Activated T-helper 1 cell treated with anti-CD3 and anti-CD28 coated beads, Interleukin-2, amount 50 U/mL, for 16 hours (primary cell): ENCODE measurements at places on chromosomes 5 and 9.

DNA sequence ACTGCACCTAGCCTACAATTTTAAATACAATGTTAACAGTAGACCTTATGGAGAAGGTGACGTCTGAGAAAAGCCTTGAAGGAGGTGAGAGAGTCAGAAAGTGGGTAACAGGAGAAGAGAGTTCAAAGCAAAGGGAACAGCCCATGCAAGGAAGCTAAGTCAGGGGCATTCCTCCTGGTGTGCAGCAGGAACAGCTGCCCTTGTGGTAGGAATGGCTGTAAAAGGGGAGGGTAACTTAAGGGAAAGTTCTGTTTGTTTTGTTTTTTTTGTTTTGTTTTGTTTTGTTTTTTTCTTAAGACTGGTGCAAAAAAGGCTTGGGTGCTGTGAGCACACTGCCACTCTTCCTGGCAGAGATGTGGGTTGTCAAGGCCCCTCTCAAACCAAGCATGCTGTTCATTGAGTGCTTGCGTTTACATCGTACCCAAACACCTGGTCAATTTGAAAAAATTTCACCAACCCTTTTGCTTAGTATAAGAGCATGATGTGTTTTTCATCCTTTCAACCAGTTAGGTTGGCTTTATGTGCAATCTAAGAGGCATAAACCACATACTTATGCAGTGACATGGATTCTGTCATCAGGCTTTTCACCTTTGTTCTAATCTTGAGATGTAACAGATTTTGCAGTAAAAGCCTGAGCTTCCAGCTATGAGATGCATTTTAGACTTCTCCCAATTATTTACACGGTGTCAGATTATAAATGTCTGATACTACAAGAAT, 279.7 kb downstream of the GLIS3 start:
- DNase-seq, result no peak

DNA sequence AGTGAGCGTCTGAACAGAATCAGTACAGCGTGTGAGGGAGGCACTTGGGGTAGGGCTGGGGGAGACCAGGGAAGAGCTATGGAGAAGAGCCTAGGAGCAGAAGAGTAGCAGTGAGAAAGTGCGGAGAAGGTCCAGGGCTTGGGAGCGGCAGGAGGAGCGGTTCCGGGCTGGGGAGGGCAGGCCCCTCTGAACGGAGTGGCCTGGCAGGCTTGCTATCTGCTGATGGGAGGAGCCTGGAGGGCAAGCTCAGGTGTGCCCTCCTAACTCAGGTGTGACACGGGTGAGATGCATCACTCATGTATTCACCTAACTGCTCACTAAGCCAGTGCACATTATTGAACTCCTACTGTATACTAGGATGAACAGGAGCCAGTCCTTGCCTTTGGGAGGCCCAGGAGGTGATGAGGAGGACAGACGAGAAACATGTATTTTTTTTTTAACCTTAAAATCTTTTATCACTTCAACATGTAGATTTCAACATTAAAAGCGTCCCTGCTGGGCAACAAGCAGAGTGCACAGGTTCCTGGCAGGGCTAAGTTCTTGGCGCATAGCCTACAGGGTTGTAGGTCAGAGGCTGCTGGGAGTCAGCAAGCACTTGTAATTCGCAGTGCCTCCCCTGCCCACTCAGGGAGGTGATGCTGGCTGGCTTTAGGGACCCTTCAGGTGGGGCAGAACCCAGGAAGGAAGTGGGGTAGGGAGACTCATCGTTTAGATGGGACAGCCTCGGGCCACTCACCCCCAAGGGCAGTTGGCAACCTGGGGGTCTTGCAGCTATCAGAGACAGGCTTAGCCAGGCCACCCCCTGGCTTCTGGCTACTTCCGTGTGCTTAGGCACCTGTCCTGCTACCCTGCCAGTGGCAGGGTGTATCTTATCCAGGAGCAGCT, 55.5 kb downstream of the TMOD1 start:
- DNase-seq, result no peak

- no peak for DNase-seq
Observed at GRCh38 chr9:15426019-15426418, 3.3 kb downstream of the SNAPC3 start.

DNA sequence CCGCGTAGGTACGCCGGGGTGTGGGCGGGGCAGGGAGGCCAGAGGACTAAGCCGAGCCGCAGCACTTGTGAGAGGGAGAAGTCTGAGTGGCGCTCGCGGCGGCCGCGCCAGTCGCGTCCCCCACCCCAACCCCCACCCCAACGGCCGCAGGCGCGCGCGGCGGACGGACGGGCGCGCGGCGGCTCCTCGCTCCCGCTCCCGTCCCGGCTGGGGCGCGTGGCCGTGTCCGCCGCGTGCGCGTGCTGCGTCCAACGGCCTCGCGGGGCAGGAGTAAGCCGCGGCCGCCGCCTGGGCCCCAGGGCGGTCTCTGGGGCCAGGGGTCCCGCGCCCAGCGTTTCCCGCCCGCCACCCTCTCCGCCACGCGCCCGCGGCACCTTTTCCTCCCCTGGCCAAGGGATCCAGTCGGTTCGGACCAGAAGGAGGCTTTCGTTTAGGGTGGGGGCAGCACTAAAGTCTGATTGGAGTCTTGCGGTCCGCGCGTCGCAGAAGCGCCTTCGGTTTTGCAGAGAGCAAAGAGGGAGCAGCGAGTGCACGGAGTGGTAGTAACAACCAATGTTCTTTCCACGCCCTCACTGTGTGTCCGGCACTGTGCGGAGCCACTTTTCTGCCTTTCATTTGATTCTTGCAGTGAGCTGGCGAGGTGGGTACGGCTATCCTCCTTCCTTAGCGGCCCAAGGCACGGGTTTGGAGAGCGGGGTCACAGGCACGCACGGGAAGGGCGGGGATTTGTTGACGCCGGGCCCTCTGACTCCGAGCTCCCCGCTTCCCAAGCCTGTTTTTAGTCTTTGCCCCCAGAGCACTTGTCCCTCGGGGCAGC, 483 bp downstream of the G3BP1 start:
- DNase-seq, result peak; percentile 17

DNA sequence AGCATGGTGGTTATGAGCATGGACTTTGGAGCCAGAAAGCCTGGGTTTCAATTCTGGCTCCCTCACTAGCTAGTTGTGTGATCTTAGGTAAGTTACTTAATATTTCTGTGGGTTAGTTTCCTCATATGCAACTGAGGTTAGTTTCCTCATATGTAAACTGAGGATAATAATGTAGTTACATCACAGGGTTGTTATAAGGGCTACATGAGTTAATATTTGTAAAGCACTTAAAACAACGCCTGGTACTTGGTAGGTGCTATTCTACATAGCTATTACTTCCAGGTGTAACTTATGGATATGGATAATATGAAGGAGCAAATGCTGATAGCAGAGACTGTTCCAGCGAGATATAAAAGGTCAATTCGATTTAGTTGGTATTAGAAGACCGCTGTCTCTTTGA, 69.4 kb upstream of the POU5F2 start:
- DNase-seq, result no peak

DNA sequence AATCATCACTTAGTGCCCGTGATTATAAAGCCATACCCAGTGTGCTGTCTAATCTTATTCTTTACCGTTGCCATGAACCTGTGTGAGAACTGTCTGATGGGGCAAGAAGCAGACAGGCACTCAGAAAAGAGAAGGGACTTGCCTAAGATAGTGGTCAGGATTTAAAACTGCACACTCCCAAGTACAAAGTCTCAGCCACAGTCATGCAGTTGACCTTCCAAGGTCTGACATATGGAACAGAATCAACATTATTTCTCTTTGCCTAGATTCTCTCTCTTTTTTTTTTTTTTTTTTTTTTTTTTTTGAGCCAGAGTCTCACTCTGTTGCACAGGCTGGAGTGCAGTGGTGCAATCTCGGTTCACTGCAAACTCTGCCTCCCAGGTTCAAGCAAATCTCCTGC, 1.9 kb upstream of the PPP2CA start:
- DNase-seq, result no peak

DNA sequence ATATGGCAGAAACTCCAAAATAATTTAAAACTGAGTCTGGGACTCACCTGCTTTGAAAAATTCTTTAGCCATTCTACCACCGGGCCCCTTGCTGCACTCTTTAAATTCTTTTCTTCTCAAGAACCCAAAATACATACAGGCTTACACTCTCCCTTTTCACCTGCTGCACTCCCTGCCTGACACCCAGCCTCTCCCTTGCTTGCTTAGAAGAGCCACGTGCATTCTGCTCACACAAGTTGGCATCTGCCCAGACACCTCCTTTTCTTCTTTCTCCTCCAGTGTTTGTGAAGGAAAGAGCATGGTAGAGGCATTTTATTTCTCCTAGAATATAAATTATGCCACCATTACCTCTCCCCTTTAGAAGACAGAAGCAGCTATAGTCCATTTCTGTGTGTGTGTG, 39.0 kb upstream of the AOPEP start:
- no peak for DNase-seq

GRCh38 chr5:50711280-50711679, 44.8 kb downstream of the PARP8 start:
- peak; percentile 27 for DNase-seq

- DNase-seq, result no peak
Observed at GRCh38 chr5:54313311-54314270, 3.2 kb upstream of the ARL15 start.

DNA sequence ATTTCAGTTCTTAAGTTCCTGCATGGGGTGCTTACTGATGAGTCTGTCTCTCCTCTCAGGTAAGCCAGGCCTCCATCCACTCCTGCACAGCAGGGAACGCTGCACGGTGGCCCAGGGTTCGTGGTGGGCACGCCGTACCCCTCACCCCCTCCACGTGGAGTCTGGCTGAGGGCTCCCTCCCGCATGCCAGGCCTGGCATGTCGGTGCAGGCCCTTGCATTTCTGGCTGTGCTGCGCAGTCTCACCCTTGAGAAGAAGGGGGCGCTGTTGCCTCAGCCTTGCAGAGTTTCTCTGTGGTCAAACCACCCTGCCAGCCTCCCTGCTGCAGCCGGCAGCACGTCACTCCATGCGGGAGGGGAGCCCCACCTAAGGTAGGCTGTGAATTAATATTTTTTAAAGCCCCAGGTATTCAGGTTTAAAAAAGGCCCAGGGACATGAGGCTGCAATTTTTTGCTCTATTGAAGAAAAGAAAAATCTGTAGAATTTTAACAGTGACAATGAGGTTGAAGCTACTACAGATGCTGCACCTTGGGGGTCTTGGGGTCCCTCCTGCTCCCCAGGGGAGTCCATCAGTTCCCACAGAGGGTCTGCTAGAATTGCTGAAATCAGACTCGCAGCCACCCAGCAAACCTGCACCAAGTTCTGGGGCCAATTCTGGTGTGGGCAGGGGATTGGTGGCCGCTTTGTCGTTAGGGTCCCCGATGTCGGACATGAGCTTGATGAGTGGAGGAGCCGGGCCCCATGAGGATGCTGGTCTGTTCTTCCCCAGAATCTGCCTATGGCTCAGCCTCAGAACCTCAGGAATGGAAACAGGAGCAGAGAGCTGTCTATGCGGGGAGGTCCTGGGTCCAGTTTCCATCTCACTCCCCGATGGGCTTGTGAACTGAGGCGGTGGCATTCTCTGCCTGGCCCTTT, 52.6 kb downstream of the TENT4A start:
- peak; percentile 26 for DNase-seq

GRCh38 chr5:171857489-171857876, 71.9 kb downstream of the SMIM23 start:
- DNase-seq, result no peak

- no peak for DNase-seq
Observed at GRCh38 chr9:89177012-89177943, 1.3 kb downstream of the SHC3 start.

DNA sequence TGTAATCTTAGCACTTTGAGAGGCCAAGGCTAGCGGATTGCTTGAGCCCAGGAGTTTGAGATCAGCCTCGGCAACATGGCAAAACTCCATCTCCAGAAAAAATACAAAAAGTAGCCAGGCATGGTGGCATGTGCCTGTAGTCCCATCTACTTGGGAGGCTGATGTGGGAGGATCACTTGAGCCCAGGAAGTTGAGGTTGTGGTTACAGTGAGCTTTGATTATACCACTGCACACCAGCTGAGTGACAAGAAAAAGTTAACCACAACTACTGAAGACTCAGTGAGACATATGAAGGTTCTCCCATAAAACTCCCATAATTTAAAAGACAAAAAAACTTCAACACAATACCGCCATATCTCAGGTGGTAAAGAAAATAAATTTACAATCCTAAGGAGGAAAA, 98.0 kb downstream of the NR6A1 start:
- no peak for DNase-seq

GRCh38 chr5:131637694-131638093, 2.7 kb upstream of the RAPGEF6 start:
- no peak for DNase-seq

- DNase-seq, result no peak
Observed at GRCh38 chr5:32690153-32690552, 21.0 kb upstream of the NPR3 start.

DNA sequence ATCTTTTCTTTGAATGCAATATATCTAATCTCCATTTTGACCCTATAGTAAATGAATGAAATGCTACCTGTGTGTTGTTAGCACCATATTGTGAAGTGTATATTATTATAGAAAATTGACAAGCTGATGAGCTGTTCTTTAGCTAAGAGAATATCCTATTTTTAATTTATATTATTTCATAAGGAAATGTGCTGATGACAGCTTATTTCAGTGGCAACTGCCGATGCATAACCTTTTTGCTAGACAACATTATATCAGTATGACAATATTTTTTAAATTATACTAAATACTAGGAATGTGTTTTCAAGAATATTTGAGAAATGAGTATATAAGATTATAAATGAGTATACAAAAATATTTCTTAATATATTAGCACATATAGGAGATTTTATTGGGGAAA, 573.1 kb downstream of the ZNF608 start:
- no peak for DNase-seq

GRCh38 chr5:54991416-54991815, 6.0 kb upstream of the ESM1 start:
- DNase-seq, result no peak

- DNase-seq, result no peak
Observed at GRCh38 chr5:16134204-16134603, 45.4 kb downstream of the MARCHF11 start.

DNA sequence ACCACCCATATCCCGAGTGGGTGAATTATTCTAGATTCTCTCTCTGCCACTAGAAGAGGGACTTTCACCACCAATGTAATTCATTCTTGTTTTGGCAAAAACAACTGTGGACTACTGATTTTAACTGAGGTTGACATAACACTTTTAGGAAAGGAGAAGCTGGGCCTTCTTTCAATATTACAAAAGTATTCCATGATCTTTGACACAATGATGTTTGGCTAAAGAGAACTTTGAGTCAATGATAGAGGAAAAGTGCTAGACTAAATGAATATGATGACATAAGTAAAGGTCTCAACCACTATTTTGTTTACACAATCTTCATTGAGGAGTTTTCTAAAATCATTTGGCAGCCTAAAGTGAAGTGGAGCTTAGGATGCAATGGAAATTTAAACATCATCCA, 336.9 kb upstream of the PDE4D start:
- DNase-seq, result no peak

GRCh38 chr9:127214421-127215267, 49.9 kb upstream of the GARNL3 start:
- DNase-seq, result no peak

- DNase-seq, result no peak
Observed at GRCh38 chr9:35350212-35350611, 139.7 kb upstream of the RUSC2 start.

DNA sequence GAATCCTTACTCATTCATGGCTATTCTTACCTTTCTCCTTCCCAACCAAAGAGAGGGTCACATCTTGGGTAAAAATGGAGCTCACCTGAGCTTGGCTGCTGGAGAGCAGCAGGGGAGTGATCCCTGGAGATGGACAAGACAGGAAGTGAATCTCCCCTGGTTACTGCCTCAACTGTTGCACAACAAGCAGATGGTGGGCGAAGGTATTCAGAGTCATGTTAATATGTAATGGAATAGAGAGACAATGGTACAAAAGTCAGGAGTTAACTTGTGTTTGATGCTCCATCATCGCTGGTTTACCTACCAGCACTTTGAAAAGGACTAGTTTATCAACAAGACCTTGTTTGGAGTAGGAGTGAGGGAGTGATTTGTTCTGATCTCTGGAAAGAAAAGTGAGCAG, 13.0 kb upstream of the PLPP1 start:
- DNase-seq, result no peak
